Activated T-helper 1 cell treated with anti-CD3 and anti-CD28 coated beads, Interleukin-2, amount 50 U/mL, for 16 hours (primary cell): ENCODE measurements at places on chromosomes 4 and X.

DNA sequence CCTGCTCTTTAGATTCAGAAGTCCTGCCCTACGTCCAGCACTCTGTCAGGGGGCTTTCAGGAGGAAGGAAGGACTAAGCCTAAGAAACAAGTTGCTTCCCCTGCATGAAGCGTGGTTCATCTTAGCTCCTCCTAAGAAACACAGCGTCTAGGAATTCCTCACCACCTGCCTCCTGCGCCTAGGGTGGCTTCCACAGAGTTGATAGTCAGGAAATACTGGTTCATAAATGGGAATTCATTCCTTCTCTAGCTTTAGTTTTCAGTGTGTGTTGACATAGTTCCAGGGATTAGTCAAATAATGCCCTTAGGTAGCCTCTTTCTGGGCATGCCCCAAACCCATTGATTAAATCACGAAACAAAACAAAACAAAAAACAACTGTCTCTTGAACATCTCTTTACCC is 1.7 kb upstream of the MXRA5 start:
- no peak for DNase-seq

- no peak for DNase-seq
Observed at GRCh38 chrX:98605941-98606340, 1722.2 kb downstream of the RPA4 start.

GRCh38 chrX:117538178-117539089 is 578.2 kb downstream of the KLHL13 start:
- no peak for DNase-seq

GRCh38 chrX:136839196-136839595 is 41.3 kb downstream of the RBMX start:
- DNase-seq = no peak

- DNase-seq = no peak
Observed at GRCh38 chr4:56066493-56066892, 117.7 kb downstream of the CEP135 start.

DNA sequence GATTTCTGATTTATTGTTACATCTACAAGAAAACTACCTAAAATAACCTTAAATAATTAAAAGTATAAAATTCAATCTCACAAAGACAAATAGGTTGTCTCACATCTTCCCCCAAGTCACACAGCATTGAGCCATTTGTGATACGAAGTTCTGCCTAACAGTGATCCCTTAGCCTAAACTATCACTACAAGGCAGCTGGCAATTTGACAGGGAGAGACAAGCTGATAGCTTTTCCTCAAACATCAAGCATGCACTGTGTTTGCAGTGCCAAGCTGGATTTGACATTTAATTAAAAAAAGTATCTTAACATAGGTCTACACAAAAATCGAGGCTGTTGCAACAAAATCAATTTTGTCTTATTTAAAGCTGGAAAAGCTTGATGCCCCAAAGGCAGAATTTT is 464.7 kb upstream of the TRAM1L1 start:
- no peak for DNase-seq

DNA sequence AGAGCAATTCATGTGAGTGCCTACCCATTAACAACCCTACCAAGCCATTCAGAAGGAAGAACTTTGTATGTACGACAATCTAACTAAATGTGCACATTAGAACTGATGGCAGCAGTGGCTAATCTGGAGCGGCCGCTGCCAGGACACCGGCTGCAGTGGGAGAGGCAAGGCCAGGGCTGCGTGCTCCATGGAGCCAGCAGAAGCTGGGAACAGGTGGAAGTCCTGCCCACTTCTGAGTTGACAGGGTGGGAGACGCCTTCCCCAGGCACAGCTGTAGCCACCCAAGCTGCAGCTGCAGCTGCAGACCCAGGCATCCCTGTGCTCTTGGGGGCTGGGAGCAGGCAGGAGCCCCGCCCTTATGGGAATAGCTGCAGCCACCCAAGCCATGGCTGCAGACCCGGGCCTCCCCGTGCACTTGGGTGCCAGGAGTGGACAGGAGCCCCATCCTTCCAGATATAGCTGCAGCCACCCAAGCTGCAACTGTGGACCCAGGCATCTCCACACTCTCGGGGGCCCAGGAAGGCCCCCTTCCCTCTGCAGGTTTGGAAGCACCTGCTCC is 79.1 kb upstream of the DDX60 start:
- DNase-seq = no peak

- no peak for DNase-seq
Observed at GRCh38 chr4:72977936-72978485, 91.5 kb downstream of the COX18 start.

- no peak for DNase-seq
Observed at GRCh38 chr4:183053681-183054080, 45.4 kb upstream of the WWC2 start.

GRCh38 chr4:54687887-54688841 is 30.4 kb downstream of the KIT start:
- no peak for DNase-seq

DNA sequence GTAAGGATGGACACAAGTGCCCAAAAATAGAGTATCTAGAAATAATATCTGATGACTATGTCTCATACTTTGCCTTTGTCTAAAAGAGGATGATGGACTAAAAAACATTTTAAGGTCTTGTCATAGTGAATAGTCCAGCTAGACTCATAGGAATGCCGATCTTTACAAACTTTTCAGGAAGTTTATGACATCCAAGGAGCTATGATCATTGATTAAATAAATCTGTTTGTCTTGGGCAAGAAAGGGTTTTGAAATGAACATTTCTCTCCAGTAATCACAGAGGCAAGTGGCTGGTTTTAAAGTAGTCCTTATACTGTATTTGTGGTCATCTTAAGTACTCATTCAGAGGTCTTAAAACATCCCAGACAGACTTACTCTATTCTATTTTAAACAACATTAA is 109.8 kb downstream of the MAPK10 start:
- DNase-seq = no peak

GRCh38 chr4:48853604-48854394 is 22.9 kb downstream of the OCIAD1 start:
- no peak for DNase-seq

DNA sequence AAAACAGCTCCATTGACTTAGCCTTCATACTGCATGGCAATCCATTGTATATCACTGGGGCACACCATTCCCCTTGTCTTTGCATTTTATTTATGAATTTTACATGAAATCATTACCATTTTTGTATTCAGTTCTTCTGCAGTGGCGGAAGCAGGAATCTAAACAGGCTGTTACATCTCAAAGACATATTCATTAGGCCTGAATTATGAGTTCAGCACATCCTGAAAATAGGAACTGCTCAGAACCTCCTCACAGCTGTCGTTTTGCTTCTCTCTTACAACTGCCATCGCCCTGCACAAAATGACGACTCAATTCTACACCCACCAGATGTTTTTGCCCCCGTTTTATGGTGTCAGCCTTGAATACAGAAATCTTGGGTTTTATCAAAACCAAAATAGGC is 474.4 kb upstream of the MAGEB18 start:
- DNase-seq = no peak

GRCh38 chrX:68935362-68935761 is 106.5 kb downstream of the EFNB1 start:
- DNase-seq = no peak

DNA sequence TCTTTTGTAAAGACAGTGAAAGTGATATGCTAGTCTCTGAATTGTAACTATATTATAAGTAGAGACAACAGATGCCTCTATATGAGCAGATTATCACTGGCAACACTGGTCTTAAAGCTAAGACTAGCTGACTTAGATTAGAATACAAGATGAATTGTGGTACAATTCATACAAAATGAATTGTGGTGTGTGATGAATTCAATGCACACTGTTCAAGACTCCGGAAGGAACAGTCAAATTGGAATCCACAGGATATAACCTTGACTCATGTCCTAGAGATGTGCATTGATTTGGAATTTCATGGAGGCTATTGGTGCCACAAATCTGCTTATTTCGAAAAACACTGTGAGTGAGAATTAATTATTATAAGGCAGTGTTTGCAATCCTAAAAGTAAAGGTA is 701.8 kb downstream of the PCDH7 start:
- DNase-seq = no peak

DNA sequence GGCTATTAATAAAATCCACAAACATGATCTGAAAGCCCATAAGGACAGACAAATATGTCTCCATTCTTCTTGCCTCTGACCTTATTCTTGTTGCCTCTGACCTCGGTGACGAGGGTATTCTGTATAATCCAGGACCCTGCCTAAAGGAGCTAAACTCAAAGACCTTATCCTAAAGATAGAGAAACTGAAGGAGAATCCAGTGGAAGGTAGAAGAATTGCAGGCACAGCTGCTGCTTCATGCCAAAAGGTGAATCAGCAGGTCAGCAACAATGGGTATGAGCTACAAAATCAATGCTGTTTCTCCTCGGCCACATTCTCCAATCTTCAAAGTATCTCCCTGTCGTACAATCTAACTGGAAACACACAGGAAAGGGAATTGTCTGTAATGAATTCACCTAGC is 71.4 kb downstream of the INTS6L start:
- no peak for DNase-seq

- no peak for DNase-seq
Observed at GRCh38 chr4:138596896-138597295, 354.7 kb upstream of the SLC7A11 start.

GRCh38 chrX:150408007-150408406 is 44.9 kb downstream of the MAMLD1 start:
- DNase-seq = no peak

- no peak for DNase-seq
Observed at GRCh38 chr4:130659320-130659719, 1563.4 kb downstream of the C4orf33 start.

GRCh38 chr4:168570466-168570865 is 73.6 kb downstream of the PALLD start:
- DNase-seq = no peak

GRCh38 chr4:23775694-23776093 is 114.2 kb downstream of the PPARGC1A start:
- no peak for DNase-seq

DNA sequence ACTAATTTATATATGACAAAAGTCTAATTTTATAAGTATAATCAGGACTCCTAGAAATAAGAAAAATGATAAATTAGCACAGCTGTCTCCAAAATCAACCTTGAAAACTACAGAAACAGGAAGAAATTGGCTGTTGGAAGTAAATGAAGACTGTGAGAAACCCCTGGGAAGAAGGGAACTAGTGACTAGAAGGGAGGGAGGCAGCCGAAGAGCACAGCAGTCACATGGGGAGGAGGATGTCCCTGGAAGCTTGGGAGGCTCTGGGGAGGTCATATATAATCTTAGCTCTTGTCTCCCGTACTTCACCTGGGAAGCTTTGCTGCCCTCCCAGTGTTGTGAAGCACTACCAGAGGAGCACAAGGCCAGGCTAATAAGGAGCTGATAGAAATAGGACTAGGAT is 8.9 kb upstream of the TMA16 start:
- no peak for DNase-seq

DNA sequence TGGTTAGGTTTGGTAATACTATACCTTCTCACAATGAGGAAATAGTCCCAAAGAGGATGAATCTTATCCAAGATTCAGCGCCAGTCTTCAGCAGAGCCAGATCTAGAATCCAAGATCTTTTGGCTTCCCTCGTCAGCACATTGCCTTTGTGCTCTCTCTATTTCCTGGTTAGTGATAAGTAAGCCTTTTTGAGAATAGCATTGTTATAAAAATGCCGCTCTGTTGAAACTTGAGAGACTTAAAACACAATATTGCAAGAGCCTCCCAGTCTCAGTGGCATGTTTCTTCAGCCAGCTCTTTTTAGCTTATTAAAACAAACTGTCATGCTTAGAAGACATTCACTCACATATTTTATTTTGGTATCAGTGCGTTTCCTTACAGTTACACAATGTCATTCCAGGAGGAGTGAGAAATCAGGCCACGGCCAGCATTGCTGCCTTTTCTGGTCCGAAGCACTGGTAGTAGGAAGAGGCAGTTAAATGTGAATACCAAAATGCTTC is 141.4 kb downstream of the KLHL8 start:
- DNase-seq = no peak

- DNase-seq = no peak
Observed at GRCh38 chrX:119643696-119644095, 37.5 kb upstream of the NKRF start.

DNA sequence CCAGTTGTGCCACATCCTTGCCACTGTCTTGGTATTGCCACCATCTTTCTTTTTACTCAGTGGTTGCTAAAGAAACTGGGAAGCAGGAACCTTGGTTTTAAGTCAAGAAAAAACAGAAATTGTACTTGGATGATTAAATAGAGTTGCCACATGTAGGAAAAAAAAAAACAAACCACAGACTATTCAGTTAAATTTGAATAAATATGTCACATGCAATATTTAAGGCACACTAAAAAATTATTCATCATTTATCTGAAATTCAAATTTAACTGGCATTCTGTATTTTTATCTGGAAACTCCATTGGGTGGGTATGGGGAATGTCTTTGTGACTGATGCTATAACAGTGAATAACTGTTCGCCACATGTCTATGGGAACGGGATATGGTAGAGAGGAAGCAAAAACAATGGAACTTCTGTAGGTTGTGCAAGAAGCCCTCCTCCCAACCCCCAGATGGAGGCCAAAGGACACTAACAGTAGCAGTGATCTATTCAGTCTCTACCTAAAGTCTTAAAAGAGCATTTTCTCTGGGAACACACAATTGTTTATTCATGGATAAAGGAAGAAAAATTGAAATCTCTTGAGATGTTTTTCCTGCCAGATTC is 57.0 kb upstream of the PLAC8 start:
- DNase-seq = no peak

DNA sequence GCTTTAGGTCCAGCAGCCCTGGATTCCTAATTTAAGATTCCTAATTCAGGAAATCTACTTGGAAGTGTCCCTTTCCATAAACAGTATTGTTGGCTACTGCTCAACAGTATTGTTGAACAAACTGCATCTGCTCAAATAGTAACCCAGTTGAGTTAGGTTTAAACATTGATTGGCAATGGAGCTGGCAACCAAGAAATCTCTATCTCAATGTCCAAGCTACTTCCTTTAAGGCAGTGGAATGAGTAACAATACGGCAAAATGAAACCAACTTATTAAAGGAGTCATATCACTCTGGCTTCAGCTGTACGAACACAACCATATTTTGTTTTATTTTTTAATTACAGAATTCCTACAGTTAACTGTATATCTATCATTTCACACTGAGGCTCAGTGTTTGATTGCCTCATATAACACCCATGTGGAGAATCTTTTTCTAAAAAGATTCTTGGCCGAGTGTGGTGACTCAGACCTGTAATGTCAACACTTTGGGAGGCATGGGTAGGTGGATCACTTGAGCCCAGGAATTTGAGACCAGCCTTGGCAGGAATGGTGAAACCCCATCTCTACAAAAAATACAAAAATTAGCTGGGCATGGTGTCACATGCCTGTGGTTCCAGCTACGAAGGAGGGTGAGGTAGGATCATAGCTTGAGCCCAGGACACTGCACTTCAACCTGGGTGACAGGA is 71.7 kb upstream of the IL13RA1 start:
- no peak for DNase-seq
